Esophagus squamous epithelium (tissue), 5 donors: ENCODE measurements at places on chromosomes 13 and 19.

DNA sequence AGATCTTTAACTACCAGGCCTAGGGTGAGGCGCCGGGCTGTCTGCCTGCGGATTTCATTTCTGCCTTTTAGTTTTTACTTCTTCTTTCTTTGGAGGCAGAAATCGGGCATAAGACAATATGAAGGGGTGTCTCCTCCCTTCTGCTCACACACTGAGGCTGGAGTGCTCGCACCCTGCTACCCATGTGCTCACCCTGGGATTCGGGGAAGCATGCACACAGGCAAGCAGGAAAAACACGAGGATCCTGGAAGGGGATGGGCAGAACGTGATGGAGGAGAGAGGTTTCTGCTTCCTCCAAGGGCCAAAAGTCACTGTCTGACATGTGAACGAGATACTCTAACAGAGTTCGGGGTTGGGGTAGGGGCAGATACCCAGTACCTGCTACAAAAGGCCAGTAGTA lies 28.4 kb downstream of the ZNF823 start:
- DNase-seq, result no peak

GRCh38 chr19:35206855-35207254 lies 21.7 kb downstream of the FAM187B start:
- DNase-seq, result no peak

DNA sequence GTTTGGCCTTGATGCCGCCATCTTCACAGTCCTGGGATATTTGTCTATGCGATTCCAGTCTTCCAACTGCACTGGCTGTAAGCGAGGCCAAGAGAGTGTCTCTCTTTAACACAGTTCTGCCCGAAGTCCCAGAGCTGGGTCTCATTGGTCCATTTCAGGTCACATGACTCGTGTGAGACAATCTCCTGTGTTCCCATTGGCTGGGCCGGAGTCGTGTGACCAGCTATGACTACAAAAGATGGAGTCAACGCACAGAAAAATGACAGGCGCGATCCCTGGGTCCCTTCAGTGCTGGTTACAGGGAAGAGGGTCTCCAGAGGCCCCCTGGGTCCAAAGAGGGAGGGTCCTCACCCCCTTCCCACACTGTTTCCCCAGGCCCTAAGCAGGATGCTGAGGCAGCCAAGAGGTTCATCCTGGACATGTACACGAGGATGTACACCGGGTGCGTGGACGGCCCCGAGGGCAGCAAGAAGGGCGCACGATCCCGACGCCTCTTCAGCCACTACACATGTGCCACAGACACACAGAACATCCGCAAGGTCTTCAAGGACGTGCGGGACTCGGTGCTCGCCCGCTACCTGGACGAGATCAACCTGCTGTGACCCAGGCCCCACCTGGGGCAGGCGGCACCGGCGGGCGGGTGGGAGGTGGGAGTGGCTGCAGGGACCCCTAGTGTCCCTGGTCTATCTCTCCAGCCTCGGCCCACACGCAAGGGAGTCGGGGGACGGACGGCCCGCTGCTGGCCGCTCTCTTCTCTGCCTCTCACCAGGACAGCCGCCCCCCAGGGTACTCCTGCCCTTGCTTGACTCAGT lies 15.9 kb upstream of the S1PR4 start:
- no peak for DNase-seq

DNA sequence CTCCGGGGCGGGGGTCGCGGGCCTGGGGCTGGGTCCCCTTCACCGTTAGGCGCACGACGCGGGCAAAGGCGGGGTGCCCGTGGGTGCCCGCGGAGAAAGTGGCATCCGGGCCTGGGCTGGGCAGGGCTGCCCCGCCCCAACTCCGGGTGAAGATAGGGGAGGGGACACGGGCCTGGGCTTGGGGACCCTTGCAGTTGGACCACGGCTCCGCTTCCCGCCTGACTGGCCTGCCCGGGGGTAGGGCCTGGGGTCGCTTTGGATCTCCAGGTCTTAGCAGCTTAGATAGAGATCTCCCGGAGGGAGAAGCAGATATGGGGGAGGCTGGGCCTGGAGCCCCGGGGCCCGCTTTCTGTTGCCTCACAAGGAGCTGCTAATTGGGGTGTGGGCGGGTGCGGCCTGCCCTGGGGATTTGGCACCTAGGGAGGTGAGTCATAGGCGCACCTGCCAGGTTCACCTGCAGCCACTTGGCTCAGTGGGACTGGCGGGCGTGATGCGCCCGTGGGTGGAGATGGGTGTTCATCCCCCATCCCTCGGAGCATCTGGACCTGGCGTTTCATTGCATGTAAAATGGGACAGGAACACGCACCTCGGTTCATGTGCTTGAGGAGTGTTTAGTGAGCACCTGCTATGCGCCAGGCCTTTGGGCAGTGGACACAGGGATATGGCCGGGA lies 585 bp downstream of the MAP1S start:
- no peak for DNase-seq

GRCh38 chr19:35169221-35169995 lies 14.9 kb downstream of the FXYD5 start:
- no peak for DNase-seq

GRCh38 chr19:4582980-4583842 lies 23.7 kb upstream of the SEMA6B start:
- no peak for DNase-seq

DNA sequence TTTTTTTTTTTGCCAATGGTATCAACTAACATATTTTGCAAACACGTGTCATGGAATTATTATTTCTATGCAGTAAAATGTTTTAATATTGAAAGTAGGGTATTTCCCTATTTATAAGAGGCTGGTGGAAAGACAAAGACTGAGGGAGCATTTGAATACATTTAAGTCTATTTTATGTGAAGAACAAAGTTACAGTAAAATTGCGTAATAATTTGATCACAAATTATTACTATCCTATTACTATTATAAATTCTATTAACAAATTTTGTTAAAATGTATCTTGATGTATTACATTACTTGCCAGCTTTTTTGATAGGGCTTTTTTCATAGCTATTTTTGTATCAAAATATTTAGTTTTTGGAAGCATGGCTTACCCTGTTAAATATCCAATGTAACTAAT lies 58.4 kb downstream of the GPC5 start:
- no peak for DNase-seq
